Endothelial cell (in vitro differentiated cells): ENCODE measurements at places on chromosomes 4 and X.
A peak's percentile ranks its signal among the peaks of the same experiment; 100 is the strongest.

- DNase-seq = no peak
These were observed 101.3 kb upstream of the GUCY1A1 start for GRCh38 chr4:155565330-155565729.

DNA sequence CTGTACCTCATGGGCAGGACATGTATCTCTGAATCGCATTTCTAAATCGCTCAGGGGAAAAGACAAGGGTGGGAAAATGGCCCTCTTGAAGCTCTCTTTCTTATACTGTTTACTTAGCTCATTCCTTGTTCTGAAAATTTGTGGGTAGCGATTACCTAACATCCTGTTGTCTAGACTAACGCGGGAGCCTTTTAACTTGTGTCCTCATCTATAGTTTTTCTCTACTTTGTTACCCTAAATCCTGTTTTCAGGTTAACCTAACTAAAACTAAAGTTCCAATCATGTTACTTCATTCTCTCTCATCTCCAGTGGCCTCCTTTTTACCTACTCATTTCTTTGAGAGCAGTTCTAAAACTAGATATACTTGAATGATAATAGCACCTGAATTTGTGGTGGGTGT lies 45.0 kb downstream of the SNX25 start:
- DNase-seq = no peak

DNA sequence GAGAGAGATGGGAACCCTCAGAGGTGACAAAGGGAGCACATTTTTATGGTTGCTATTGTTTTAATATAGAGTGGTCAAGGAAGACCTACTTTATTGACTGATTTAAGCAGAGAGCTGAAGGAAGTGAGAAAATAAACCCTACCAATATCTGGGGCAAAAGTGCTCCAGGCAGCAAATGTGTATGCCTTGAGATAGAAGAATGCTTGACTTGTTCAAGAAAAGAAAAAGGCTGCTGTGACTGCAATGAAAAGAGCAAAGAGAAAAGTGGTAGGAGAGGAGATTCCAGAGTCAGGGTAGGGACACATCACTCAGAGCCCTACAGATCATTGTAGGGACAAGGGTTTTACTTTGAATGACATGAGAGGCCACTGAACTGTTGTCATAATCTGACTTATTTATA lies 26.0 kb downstream of the STAP1 start:
- DNase-seq = no peak

DNA sequence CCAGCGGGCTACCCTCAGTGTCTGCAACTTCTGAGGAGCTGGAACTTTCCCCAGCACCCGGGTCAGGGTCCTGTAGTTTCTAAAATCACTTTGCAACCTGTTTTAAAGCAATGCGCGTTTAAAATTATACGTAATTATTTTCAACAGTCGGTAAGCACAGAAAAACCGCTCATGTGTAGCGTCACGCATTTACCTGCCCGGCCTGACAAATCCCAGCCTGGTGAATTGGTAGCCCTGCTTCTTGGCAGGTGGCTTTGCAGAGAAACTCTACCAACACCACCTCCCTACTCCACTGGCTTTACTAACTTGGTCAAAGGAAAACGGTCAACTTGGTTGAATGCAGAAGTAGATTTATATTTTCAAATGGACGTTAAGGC lies 640 bp downstream of the BANK1 start:
- DNase-seq = no peak

DNA sequence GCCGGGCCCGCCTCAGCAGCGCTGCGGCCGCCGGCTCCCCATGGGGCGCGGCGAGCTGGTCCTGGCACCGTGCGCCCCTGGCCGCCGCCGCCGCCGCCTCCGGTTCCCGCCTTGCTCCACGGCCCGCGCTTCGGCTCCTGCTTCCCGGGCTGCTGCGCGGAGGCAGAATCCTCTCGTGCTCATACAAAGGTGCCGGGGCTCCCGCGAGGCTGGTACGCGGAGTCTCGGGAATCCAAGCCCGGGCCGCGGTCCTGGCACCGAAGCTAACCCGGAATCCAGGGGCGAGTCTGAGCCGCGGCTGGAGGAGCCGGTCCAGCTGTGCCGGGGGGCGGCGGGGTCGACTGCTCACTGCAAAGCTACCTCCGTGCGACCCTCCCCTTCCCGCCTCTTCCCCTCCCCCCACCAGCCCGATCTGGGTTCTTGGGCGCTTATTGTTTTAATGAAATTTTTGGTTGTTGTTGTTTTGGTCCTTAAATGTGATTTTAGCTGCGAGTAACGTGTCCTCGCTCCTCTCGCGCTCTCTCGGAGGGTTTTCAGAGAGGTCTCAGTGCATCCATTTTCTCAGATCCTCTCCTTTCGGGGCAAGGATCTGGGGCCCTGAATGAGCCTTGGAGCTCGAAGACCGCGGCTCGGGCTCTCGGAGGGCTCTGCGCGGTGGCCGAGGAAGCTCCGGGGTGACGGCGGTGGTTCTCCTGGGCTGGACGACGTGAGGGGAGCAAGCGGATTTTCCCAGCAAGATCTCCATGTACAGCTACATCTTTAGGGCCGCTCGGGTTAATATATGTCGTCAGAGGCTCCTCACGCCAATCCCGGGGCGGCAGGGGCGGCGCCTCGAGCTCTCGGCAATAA lies at the start of gene HAND2:
HAND2 (minus strand) TSS at position 753 of the 849 bp plus-strand sequence. CDS start 940 bp downstream, outside the sequence.
- peak; percentile 51 for DNase-seq

GRCh38 chr4:99351487-99351886 lies 1.1 kb downstream of the ADH1C start:
- DNase-seq = no peak

DNA sequence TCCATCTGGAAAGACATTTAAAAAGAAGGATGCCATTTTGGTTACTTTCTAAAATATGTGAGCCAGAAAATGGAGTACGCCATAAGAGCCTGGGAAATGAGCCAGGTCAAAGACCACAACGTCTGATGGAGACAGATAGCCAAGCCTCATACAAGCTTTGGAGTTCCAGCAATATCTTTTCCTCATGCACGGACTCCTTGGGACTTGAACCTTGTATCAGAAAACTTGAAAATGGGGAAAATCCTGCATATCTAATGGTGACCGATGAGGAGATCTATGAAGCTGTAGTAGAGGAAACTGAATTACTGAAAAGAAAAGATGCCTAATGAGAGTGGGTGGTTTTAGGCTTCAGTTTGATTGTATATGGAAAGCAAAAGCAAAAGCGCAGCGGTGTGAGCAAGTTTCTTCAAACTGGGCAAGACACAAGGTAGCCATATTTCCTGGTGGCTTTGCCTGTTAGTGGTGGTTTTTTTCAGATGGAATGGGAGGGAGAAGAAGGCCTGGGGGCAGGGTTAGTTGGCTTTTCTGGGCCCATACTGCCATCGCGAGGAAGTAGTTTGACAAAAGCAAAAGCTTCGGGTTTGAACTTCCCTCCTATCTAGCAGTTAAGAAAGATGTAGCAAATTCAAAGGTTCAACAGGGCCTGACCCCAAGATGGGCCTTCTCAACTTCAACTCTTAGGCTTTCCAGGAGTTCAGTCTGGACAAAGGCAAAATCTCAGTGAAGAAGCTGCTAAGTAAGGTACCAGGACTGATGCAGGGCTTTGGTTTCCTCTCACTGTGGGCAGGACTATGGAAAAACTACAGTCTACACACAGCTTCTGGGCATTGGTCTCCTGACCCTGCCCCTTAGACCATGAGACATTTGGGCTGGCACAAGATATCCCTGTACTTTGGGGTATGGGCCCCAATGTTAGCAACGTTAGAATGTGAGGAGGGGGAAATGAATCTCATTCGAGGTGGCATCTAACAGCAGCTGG lies 210.0 kb upstream of the STK26 start:
- no peak for DNase-seq

- DNase-seq = no peak
These were observed 38.6 kb downstream of the TRIM2 start for GRCh38 chr4:153242839-153243324.
